ENCODE measurements at places on chromosomes 6 and 20. TPM values are rescaled to one million over a fixed set of nuclear protein-coding genes. Genes with fewer than 3 reads are reported as not detected.

DNA sequence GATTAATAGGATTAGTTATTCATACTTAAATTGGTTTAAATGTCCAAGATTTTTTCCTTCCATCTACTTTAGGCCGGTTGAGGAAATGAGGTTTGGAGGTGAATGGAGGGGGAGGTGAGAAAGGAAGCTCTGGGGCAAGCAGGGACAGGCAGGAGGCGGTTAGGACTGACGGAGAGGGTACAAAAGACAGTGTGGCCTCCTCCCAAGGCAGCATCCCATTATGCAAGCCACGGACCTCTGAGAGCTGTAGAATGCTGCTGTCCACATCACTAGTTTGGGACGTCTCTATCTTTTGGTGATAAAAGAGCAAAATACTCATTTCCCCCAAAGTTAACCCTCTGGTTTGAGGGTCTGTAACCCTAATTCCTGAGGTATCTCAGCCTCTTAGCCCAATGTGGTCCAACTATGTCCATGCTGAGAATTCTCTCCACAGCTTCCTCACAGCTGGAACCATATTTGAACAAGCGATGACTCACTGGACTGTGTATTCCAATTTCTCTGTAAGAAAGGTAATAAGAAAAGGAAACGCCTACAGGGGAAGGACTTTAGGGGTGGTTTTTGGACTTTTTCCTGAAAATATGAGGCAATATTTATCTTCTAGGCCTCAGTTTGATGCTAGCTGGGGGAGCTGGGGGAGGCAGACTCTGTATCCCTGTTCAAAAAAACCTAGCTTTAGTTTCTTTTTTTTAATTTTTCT lies 172.2 kb downstream of the TFAP2B start:
- no peak for DNase-seq

GRCh38 chr6:35304299-35304698 lies 6.7 kb downstream of the DEF6 start:
- DNase-seq: no peak

DNA sequence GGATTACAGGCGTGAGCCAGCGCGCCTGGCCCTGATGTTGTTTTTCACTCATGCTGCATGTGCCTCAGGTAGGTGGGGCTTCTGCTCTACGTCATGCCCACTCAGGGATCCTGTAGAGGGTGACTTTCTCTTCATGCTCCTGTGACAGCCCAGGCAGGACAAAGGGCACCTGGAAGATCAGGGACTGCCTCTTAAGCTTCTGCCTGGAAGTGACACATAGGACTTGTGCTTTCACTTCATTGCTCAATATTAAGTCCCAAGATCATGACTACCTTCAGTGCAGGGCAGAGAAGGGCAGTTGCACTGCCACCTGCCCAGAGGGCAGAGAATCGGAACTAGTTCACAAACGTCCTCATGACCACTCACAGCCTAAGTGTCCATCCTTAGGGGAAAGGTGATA lies 249.5 kb upstream of the SULF2 start:
- no peak for DNase-seq

- no peak for DNase-seq
Measured at GRCh38 chr20:46717818-46718541, 8.5 kb downstream of the SLC2A10 start.

- no peak for DNase-seq
Measured at GRCh38 chr20:62482146-62482809, 6.5 kb upstream of the GATA5 start.

- no peak for DNase-seq
Measured at GRCh38 chr6:109912118-109912517, 66.0 kb upstream of the GPR6 start.

DNA sequence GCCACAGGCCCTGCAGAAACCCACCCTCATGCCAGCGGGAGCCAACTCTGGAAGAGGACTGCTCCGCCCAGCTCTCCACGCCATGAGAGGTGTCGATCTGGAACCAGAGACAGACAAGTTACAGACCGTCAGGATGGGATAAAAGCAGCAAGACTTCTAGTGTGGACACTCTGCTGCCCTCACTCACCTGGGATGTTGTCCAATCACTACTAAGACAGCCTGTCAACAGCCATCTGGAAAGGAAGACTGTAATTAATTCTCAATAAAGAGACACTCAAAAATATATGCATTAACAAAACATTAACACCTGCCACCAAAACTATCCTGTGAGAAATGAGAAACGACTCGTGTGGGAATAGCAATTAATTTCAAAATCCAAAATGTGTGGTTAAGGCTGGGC lies 28.3 kb downstream of the SLC2A4RG start:
- DNase-seq: no peak

DNA sequence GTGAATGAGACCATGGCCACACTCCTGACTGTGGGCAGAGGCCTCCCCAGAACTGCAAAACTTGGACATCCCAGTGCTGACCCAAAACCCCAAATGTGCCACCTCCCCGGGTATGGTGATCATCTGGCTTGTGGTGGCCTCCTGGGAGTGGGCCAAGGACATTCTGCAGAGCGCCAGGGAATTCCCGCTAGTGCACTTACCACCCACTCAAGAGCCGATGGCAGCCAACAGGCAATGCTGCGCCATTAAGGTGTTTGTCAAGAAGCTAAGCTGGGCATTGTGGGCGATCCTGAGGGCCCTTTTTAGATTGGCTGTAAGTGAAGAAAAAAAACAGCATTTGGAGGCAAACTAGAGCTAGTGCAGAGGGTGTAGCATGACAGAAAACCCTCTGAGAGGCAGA lies 9.4 kb downstream of the MMP24 start:
- no peak for DNase-seq

SYCP2L gene
- total RNA-seq: not detected

SMLR1 gene
- total RNA-seq: not detected

TNFAIP3 gene
- total RNA-seq: 8.4 TPM

PBX2 gene
- 53.6 TPM for total RNA-seq

ISM1 gene
- not detected for total RNA-seq

TMC2 gene
- not detected for total RNA-seq

PPIL6 gene
- total RNA-seq: 0.44 TPM

IMPG1 gene
- not detected for total RNA-seq
